ENCODE measurements at places on chromosomes 5 and 9. TPM values are rescaled to one million over a fixed set of nuclear protein-coding genes. Genes with fewer than 3 reads are reported as not detected.

DNA sequence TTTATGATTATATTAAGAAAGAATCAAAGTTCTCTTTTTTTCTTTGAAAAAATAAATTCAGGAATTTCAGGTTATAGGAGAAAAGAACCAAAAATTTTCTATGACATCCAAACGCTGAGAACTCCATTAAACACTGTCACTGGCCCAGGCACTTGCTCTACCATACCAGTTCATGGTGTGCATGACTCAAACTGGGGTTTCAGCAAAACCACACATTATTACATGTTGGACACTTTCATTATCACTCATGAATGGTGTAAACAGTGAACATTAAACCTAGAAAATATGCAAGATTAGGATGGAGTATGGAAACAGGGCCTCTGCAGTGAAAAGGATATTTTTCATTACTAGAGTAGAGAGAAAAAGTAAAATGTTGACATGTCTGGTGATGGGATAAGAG, 369.9 kb upstream of the FAM174A start:
- DNase-seq, result no peak

- DNase-seq, result no peak
Measured at GRCh38 chr5:111472579-111472978, 39.8 kb downstream of the STARD4 start.

DNA sequence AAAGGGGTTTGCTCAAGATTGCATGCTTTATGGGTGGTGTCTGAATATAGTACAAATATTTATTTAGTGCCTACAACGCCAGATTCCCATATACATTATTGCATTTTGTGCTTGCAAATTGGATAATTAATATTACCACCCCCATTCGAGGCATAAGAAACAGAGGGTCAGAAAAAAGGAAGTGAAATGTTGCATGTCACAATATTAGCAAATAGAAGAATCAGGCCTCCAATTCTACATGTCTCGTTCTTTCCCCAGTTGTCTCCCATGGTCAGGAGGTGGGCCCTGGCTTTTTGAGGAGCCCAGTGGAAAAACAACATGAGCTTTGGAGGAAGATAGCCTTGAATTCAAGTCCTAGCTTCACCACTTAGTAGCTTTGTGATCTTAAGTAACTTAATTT, 98.1 kb upstream of the CCDC112 start:
- no peak for DNase-seq

- no peak for DNase-seq
Measured at GRCh38 chr9:134585746-134586706, 55.6 kb upstream of the COL5A1 start.

SCGB3A1 gene
- total RNA-seq, result not detected

All from Caco-2 (cell line).